H9 (cell line): ENCODE measurements at places on chromosomes 13 and 19. TPM values are rescaled to one million over a fixed set of nuclear protein-coding genes. Genes with fewer than 3 reads are reported as not detected.
A peak's percentile ranks its signal among the peaks of the same experiment; 100 is the strongest.

RFPL4AL1 gene
- total RNA-seq, result not detected in 2 replicates

GPR12 gene
- not detected in 2 replicates for total RNA-seq

SLC5A5 gene
- total RNA-seq, result 1.7 and 1.8 TPM in 2 replicates

- no peak for DNase-seq
- no peak overlapping the region for H3K27ac ChIP-seq
- no peaks in the 10 kb centered on the region for H3K27me3 ChIP-seq
- no peak overlapping the region for H3K4me3 ChIP-seq
These were observed 9.8 kb downstream of the PARP4 start for GRCh38 chr13:24502533-24503378.

ZNF835 gene
- 0.07 and 0.18 TPM in 2 replicates for total RNA-seq

LIM2 gene
- not detected in 2 replicates for total RNA-seq

CYP4F2 gene
- not detected in 2 replicates for total RNA-seq

GRCh38 chr13:35789335-35790165 is 313.1 kb upstream of the MAB21L1 start:
- H3K36me3 ChIP-seq, result no peaks in the 10 kb centered on the region
- no peak overlapping the region for H3K4me3 ChIP-seq
- no peaks in the 10 kb centered on the region for H3K27me3 ChIP-seq
- DNase-seq, result no peak

RASGRP4 gene
- 0.28 and 0.39 TPM in 2 replicates for total RNA-seq

TMEM255B gene
- 2.1 and 2.8 TPM in 2 replicates for total RNA-seq

DNA sequence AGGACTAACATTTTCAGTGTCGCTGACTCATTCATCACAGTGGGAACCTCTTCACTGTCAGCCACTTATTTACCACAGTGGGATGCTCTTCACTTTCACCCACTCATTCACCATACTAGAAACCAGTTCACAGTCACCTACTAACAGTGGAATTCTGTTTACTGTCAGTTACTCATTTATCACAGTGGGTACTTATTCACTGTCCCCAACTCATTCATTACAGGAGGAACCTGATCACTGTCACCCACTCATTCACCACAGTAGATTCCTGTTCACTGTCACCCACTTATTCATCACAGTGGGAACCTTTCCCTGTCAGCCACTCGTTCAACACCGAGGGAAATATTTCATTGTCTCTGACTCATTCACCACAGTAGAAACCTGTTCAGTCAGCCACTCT is 10.1 kb upstream of the ZNF85 start:
- DNase-seq, result no peak
- H3K4me1 ChIP-seq, result no peaks in the 10 kb centered on the region
- H3K27ac ChIP-seq, result no peak overlapping the region

DNA sequence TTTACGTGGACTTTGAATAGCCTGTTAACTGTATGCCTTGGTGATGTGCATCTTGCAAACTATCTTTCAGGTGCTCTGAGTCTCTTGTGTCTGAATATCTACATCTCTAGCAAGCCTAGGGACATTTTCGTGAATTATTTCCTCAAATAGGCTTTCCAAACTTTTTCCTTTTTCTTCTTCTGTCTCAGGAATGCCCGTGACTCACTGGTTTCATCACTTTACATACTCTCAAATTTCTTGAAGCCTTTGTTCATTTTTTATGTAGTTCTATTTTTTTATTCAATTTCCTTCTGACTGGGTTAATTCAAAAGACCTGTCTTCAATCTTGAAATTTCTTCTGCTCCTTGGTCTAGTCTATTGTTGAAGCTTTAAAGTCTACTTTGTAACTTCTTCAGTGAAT is 332.2 kb downstream of the OXGR1 start:
- no peak overlapping the region for H3K27ac ChIP-seq
- H3K4me1 ChIP-seq, result no peaks in the 10 kb centered on the region
- DNase-seq, result no peak
- H3K36me3 ChIP-seq, result no peaks in the 10 kb centered on the region
- H3K4me3 ChIP-seq, result no peak overlapping the region

ZNF177 gene
- total RNA-seq, result 5.7 TPM in 2 replicates

- DNase-seq, result no peak
- peaks cover 35% of the 10 kb centered on the region for H3K36me3 ChIP-seq
- H3K27me3 ChIP-seq, result no peaks in the 10 kb centered on the region
- no peaks in the 10 kb centered on the region for H3K4me1 ChIP-seq
- H3K4me3 ChIP-seq, result no peak overlapping the region
These were observed 11.2 kb downstream of the ZNF83 start for GRCh38 chr19:52626915-52627314.

EPS8L1 gene
- 21.2 and 24.0 TPM in 2 replicates for total RNA-seq

GRCh38 chr13:113843864-113844556 is 19.9 kb downstream of the GAS6 start:
- no peaks in the 10 kb centered on the region; the same call in 2 of the 3 replicates for H3K36me3 ChIP-seq
- H3K4me3 ChIP-seq, result no peak overlapping the region; the same call in 2 of the 3 replicates
- H3K27me3 ChIP-seq, result no peaks in the 10 kb centered on the region
- DNase-seq, result no peak

- DNase-seq, result peak; percentile 75
- no peaks in the 10 kb centered on the region; the same call in 2 of the 3 replicates for H3K36me3 ChIP-seq
- H3K27ac ChIP-seq, result peak overlapping the region; percentile 36
- no peak overlapping the region; the same call in 1 of the 2 replicates for H3K4me3 ChIP-seq
These were observed 4.3 kb downstream of the BBC3 start for GRCh38 chr19:47226426-47227351.

BCAM gene
- 73.0 and 78.5 TPM in 2 replicates for total RNA-seq

DNA sequence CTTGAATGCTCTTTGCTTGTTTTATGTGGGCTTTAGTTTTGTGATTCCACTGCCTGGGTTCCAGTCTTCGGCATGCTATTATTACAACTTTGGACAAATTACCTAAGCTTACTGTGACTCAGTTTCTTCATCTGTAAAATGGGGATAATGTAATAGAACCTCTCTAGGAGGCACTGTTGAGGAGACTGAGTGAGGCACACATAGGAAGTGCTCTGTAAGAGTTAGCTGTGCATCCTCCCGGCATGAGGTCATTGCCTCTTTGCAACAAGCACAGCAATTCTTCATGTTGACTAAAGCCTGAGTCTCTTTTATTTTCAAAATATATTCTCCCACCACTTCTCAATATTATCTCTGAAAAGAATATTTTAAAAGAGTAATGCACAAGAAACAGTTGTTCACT is 227.4 kb downstream of the DLEU7 start:
- H3K4me1 ChIP-seq, result 0 out of 2 replicates have a peak, but pooled peaks cover 2% of the 10 kb centered on the region
- H3K36me3 ChIP-seq, result no peaks in the 10 kb centered on the region
- H3K4me3 ChIP-seq, result no peak overlapping the region
- H3K27me3 ChIP-seq, result no peaks in the 10 kb centered on the region; the same call in 1 of the 2 replicates
- no peak overlapping the region for H3K27ac ChIP-seq
- DNase-seq, result no peak

DNA sequence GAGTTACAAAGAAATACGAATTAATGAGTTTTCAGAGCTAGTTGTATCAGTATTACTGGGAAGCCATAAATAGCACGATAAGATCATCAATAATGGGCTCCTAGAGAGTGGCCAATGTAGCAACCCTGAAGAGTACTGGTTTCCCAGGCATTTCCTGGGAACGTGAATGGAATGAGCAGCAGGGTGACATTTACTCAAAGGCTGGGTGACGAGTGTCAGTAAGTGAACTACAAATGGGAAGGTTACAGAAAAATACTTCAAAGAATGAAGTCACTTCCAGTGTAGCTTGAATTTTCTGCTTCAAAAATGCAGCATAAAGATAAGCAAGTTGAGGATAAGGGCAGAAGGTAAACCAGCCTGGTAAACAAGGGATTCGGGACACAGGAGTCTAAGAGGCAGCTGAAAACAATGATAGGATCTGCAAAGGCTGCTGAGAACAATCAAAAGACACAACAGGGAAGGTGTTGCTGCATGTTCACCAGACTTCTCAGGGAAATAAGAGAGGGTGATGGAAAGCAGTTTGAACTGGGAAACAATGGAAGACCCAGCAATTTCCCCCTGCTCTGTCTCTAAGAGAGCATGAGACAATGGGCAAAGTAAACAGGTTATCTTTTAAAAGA is 48.6 kb upstream of the POSTN start:
- peak overlapping the region; percentile 23 for H3K27ac ChIP-seq
- H3K27me3 ChIP-seq, result no peaks in the 10 kb centered on the region
- H3K4me1 ChIP-seq, result peaks cover 5% of the 10 kb centered on the region

LMO7 gene
- 18.7 and 20.4 TPM in 2 replicates for total RNA-seq

DNA sequence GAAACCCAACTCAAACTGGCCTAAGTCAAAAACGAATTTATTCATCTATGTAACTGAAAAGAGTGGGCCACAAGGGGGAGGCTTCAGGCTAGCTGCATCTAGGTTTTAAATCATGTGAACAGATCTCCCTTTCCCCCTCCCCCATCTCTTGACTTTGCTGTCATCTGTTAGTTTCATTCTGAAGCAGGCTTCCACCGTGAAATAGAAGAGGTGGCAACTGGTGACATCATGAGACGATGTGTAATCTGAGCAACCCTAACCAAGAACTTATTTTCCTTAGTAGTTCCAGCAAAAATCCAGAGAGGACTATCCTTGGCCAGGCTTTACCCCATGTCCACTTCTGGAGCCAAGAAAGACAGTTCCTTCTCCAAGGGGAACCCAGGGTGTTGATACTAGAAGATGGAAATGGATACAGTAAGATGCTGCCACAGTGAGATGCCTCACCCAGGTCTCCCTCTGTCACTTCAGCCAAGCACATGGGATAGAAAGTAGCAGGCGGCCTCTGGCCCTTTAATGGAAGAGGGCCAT is 9.4 kb downstream of the SAMD4B start:
- H3K36me3 ChIP-seq, result peaks cover 67% of the 10 kb centered on the region
- DNase-seq, result no peak
- no peaks in the 10 kb centered on the region for H3K4me1 ChIP-seq
- no peak overlapping the region for H3K4me3 ChIP-seq

GRCh38 chr19:4620675-4621074 is 18.6 kb upstream of the TNFAIP8L1 start:
- no peak overlapping the region for H3K27ac ChIP-seq
- no peak for DNase-seq
- no peaks in the 10 kb centered on the region for H3K36me3 ChIP-seq
- no peaks in the 10 kb centered on the region for H3K27me3 ChIP-seq

GRCh38 chr13:33381906-33382305 is 96.4 kb upstream of the STARD13 start:
- no peaks in the 10 kb centered on the region; the same call in 1 of the 2 replicates for H3K4me1 ChIP-seq
- no peak overlapping the region for H3K4me3 ChIP-seq
- H3K27me3 ChIP-seq, result no peaks in the 10 kb centered on the region
- H3K27ac ChIP-seq, result no peak overlapping the region
- DNase-seq, result no peak

- no peak for DNase-seq
- no peak overlapping the region for H3K27ac ChIP-seq
- H3K4me3 ChIP-seq, result no peak overlapping the region
These were observed 43.2 kb downstream of the ZNF571 start for GRCh38 chr19:37551129-37551993.

DNA sequence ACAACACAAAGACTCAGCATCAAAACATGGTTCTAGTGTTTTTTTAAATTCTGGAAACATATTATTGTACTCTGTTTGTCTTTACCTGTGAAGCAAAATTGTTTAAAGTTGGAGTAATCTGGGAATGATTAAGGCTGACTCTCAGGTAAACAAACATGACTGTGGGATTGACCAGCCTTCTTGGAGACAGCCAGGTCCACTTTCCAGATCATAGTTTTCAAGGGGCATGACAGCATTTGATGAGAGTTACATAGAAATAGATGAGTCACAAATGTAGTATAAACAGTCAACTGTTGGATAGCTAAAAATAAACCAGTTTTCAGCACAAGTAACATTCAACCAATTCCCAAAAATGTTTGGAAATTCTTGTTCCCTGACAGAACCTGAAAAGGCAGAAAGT is 1680.9 kb downstream of the OLFM4 start:
- no peak for DNase-seq
- H3K4me3 ChIP-seq, result no peak overlapping the region
- H3K27ac ChIP-seq, result no peak overlapping the region
- no peaks in the 10 kb centered on the region for H3K4me1 ChIP-seq
- H3K27me3 ChIP-seq, result no peaks in the 10 kb centered on the region

NOVA2 gene
- total RNA-seq, result 8.8 and 8.9 TPM in 2 replicates

- no peak overlapping the region for H3K27ac ChIP-seq
- DNase-seq, result no peak
- H3K4me3 ChIP-seq, result no peak overlapping the region
These were observed 45.2 kb upstream of the SLC7A1 start for GRCh38 chr13:29640665-29641064.

ZNF610 gene
- total RNA-seq, result 5.9 and 6.4 TPM in 2 replicates

- no peak overlapping the region for H3K27ac ChIP-seq
- H3K27me3 ChIP-seq, result no peaks in the 10 kb centered on the region
- H3K36me3 ChIP-seq, result no peaks in the 10 kb centered on the region
- H3K4me1 ChIP-seq, result peaks cover 5% of the 10 kb centered on the region; the same call in 1 of the 2 replicates
- H3K4me3 ChIP-seq, result peak overlapping the region; percentile 24; the same call in 1 of the 2 replicates
- peak; percentile 92 for DNase-seq
These were observed 6.2 kb downstream of the TLE6 start for GRCh38 chr19:2983351-2984214.

SIGLEC9 gene
- total RNA-seq, result not detected in 2 replicates

SIGLEC14 gene
- total RNA-seq, result not detected in 2 replicates

- H3K4me1 ChIP-seq, result no peaks in the 10 kb centered on the region
- no peaks in the 10 kb centered on the region for H3K27me3 ChIP-seq
- no peak overlapping the region for H3K27ac ChIP-seq
- H3K4me3 ChIP-seq, result no peak overlapping the region
These were observed 264.0 kb downstream of the TBC1D4 start for GRCh38 chr13:75217949-75218348.

- no peaks in the 10 kb centered on the region for H3K27me3 ChIP-seq
- peak overlapping the region; percentile 66 for H3K4me3 ChIP-seq
- peak overlapping the region; percentile 1 for H3K27ac ChIP-seq
- peaks cover 4% of the 10 kb centered on the region; the same call in 1 of the 2 replicates for H3K36me3 ChIP-seq
- peaks cover 8% of the 10 kb centered on the region; the same call in 1 of the 2 replicates for H3K4me1 ChIP-seq
These were observed 93.2 kb downstream of the STK24 start for GRCh38 chr13:98483601-98484288.

DNA sequence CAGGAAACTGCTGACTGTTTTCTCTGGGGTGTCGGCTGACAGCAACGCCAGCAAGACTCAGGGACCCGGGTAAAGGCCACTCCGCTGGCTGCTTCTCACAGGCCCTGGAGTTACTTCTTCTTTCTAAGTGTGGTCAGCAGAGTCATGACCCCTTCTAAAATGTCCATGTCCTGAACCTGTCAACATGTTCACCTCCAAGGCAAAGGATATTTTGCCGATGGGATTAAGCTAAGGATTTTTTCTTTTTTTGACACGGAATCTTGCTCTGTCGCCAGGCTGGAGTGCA is 7.9 kb downstream of the PEX11G start:
- no peak overlapping the region for H3K4me3 ChIP-seq
- DNase-seq, result no peak
- no peaks in the 10 kb centered on the region for H3K36me3 ChIP-seq
- H3K27me3 ChIP-seq, result no peaks in the 10 kb centered on the region
